Stimulated activated CD4-positive, alpha-beta T cell treated with anti-CD3 and anti-CD28 coated beads, Interleukin-15, amount 100 ng/mL, for 48 hours (primary cell): ENCODE measurements at places on chromosomes 4 and X.

- DNase-seq, result no peak
Measured at GRCh38 chr4:13541720-13542576, 2.4 kb downstream of the NKX3-2 start.

- no peak for DNase-seq
Measured at GRCh38 chr4:184688005-184688404, 38.5 kb downstream of the PRIMPOL start.

DNA sequence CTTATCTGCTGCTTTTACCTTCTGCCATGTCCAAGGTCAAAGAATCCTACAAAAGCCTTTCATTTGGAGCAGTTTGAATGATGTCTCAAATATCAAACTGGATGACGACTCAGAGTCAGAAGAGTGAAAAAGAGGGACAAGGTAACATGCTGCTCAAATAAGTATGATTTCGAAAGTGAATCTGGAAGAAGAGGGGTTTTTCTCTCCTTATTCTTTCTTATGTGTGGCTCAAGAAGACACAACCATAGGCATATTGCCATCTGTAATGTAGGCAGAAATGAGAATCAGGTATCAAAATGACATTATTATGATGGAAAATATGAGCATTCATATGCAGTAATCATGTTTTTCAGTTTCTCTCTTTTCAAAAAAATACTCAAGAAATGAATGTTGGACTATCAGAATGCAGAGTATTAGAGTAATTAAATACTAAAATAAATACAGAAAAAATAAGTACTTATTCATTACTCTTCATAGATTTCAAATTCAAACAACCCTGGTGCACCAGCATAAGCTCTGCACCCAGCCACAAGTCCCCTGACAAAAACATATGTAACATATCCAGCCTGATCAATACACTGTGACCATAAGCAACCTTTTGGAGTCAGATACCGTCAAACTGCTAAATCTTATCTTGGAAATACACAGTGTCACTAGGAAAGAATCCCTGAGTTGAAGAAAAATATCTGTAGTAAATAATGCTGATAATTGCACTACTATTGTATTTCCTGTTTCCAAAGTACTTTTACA is 468.6 kb downstream of the INPP4B start:
- DNase-seq, result no peak

- DNase-seq, result no peak
Measured at GRCh38 chrX:29531336-29531735, 684.0 kb upstream of the MAGEB2 start.

DNA sequence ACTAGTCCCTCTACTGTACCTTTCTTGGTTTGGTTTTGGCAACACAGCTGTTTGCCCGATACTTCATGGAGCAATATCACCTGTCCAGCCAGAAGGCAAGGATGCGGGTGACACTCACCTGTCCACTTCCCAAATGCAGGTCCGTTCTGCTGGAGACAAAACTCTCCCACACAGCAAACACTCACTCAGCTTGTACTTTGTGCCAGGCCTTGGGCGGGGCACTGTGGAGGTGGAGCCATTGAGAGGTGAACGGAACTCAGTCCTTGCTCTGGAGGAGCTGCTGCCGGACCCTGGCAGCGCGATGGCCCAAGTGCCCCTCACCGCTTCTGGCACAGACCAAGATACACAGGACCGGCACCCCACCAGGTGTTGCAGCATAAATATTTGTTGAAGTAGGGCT is 15.3 kb upstream of the HMGB3 start:
- DNase-seq, result no peak

GRCh38 chrX:103414561-103414960 is 38.2 kb downstream of the BEX3 start:
- DNase-seq, result no peak

- no peak for DNase-seq
Measured at GRCh38 chrX:31993637-31994036, 921.8 kb upstream of the FTHL17 start.

GRCh38 chr4:169062897-169063244 is 52.8 kb upstream of the CBR4 start:
- no peak for DNase-seq

DNA sequence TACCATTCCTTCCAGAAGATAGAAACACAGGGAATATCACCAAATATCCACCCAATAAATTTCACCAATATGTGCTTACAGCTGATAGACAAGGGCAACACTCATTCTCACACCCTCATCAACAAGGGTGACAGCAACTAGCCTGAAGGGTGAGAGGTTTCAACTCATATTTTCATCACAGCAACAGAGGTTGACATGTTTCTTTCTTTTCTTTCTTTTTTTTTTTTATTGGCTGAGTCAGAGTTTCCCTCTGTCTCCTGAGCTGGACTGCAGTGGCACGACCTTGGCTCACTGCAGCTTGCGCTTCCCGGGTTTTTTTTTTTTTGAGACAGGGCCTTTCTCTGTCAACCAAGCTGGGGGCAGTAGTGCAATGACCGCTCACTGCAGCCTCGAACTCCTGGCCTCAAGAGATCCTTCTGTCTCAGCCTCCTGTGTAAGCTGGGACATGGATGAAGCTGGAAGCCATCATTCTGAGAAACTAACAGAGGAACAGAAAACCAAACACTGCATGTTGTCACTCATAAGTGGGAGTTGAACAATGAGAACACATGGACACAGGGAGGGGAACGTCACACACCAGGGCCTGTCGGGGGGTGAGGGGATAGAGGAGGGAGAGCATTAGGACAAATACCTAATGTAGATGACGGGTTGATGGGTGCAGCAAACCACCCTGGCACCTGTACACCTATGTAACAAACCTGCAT is 27.5 kb upstream of the ASMTL start:
- DNase-seq, result no peak

DNA sequence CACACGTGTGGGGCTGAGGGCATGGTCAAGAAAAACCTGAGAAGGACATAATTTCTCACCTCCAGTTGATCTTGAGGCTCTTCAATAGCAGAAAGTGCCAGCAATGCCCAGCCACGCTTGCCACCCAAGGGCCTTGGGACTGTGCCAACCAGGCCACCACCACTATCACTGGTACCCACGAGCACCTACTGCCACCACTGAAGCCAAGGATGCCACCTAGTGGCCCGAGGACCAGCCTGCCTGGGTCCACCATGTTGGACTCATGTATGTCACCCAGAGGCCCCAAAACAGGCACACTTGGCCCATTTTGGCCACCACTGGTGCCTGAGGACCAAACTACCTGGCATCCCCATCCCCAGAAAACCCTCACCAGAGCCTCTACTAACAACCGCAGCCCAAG is 191.8 kb downstream of the ADAM29 start:
- DNase-seq, result no peak

DNA sequence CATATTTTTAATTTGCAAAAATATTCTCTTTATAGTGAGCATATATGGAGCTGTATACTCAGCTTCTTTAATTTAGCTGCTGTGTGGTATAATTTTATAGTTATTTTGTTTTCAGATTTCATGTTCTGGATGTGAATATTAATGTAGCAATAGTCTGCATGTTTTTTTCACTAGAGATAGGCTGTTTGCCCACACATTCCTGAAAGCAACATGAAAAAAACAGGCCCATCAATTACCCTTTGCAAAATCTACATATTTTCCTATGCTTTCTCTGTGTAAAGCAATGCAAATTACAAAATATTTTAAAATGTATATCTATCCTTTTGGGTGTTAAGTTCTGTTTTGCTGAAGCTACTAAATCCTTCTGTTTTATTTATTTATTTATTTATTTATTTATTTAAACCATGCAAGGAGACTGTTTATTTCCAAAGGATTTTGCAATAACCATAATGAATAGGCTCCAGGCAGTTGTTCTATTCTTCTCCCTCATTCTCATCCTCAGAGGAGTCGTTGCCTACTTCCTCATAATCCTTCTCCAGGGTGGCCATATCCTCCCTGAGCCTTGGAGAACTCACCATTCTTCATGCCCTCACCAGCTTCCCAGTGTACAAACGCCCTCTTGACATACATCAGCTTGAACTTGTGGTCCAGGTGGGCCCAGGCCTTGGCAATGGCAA is 277.1 kb downstream of the ANKRD50 start:
- no peak for DNase-seq

DNA sequence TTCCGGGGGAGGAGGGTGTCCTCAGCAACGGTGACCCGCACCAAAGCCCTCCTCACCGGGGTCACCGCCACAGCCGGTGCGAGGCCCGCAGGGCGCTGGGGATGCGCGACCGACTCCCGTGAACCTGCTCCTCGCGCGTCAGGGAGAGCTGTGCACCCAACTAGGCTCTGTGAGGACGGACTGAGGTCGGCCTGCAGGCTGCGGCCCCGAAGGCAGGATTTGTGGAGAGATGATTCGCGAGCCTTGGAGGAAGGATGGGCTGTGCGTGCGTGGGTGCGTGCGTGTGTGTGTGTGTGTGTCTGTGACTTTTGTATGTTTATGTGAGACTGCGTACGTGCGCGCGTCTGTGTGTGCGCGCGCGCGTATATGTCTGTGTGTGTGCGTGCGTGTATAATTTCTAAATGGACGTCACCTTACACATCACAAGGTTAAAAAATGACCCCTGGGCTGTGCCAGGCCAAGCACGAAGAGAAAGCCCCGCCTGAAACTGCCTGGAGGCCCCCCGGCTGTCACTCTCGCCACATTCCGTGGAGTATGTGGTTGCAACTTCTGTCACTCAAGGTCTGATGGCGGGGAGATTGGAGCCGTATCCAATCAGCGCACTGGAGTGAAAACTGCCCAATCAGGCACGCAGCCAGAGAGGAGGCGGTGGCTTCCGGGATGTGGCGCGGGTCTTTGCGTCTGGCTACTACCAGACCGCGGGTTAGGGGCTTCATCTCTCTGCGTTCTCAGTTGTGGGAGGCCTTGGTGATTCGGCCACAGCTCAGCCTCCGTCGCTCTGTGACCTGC is at the start of gene ZNF141:
TSS of gene ZNF141 (plus strand) at position 672 of the 789 bp plus-strand sequence. CDS start 170 bp downstream, outside the sequence.
- peak; percentile 86 for DNase-seq

GRCh38 chrX:118593407-118593806 is 97.8 kb downstream of the DOCK11 start:
- DNase-seq, result no peak

GRCh38 chr4:125765941-125766340 is 451.2 kb downstream of the FAT4 start:
- DNase-seq, result no peak

DNA sequence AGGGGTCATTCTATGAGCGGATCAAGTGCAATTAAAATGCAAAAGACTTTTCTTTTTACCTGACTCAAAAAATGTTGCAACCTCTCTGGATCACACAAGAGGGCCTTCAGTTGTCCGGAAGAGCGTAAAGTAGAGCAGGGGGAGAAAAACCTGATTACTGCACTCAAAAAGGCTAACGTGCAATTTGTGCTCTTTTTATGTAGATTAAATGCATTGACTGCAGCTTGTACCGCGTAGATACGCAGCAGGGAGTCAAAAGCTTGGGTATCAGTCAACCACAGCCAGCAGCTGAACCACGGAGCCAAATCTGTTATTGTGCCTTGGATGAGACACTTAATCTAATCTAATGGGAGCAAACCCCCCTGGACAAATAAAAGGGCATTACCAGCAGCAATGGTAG is 107.3 kb upstream of the RAI2 start:
- DNase-seq, result no peak
